ENCODE measurements at places on chromosomes 2 and 18.

DNA sequence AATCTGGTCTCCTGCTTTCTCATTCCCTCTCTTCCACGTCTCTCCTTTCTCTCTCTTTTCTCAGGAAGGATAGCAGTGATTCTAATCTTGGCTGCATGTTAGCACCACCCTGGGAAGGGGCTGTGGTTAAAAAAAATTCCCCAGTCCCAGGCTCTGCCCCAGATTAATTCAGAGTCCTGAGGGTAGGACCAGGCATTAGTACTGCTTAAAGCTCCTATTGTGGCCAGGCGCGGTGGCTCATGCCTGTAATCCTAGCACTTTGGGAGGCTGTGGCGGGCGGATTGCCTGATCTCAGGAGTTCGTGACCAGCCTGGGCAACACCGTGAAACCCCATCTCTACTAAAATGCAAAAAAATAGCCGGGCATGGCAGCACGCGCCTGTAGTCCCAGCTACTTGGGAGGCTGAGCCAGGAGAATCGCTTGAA lies 35.4 kb upstream of the EML4 start:
- DNase-seq, result no peak

GRCh38 chr2:188444106-188444835 lies 152.6 kb downstream of the GULP1 start:
- DNase-seq, result no peak

GRCh38 chr18:65035701-65036100 lies 715.1 kb upstream of the CDH7 start:
- DNase-seq, result no peak

- no peak for DNase-seq
These were observed 6.4 kb upstream of the ATP9B start for GRCh38 chr18:79062806-79063205.

DNA sequence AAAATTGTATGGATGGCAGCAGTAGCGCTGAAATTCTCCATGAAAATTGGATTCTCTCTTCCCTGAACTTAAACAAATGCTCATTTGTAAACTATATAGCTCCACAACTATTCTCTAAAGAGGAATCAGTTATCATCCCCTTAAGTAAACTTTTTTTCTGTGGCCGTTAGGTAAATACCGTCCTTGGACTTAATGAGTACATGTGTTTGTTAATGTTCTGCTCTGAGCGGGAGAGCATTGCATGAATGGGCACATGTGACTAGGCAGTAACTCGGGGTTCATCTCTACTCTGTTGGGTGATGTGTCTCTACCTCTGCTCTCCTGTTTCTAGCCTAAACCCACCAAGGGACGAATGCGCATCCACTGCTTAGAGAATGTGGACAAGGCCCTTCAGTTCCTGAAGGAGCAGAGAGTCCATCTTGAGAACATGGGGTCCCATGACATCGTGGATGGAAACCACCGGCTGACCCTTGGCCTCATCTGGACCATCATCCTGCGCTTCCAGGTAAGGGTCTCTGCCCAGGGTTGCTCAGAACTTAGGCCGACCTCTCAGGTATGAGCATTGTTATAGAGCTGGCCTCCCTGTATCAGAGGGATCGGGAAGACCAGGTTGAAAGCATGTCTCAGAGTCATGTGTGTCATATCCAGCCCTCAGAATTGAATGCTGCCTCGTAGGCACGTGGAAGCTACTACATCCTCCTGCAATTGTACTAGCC lies 111.5 kb upstream of the EML6 start:
- DNase-seq, result no peak

DNA sequence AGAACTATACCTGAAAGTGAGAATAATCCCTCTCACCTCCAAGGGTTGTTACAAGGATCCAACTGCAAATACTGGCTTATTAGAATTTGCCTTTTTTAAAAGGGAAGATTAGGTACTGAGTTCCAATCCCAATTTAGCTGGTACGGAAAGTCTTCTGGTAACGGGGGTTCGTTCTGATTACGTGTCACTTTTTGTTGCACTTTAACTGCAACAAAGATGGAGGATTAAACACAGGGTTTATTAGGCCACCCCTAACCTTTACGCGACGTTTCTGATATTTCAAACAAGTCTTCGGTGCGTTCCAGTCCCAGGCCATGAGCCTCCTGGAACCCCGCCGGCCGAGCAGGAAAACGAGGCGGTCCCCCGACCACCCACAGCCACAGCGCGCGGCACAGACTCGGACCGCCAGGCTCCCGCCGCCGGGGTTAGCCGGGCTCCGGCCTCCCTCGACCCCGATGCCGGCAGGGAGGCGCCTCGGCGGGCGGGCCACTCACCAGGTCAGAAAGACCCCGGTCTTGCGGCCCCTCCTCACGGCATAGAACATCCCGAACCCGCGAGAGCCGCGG lies 411 bp downstream of the RNASEH1 start:
- DNase-seq, result no peak

DNA sequence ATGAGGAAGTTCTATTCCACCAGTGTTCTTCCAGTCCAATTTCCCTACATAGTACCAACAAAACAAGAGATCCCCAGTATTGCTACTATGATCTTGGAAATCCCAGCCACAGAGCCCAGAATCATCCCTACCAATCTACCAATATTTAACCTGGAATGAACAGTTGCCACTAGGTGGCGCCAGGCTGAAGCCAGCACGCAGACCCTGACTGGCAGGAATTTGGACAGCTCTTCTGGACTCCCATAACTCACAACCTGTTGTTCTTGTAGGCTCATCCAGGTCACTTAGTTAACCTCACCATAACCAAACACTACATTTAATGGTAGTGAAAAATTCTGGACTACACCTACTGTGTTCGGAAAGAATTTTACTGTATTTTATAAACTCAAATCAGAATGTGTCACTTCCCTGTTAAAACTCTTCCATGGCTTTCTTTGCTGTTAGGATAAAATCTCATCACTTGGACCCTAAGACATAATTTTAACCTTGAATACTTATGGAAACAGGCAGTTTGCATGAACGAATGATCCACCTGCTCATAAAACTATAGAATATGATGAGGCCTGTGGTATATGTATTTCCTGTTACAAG lies 59.8 kb upstream of the SLC38A11 start:
- peak; percentile 44 for DNase-seq

GRCh38 chr2:217880891-217881290 lies 121.9 kb downstream of the TNS1 start:
- DNase-seq, result no peak

DNA sequence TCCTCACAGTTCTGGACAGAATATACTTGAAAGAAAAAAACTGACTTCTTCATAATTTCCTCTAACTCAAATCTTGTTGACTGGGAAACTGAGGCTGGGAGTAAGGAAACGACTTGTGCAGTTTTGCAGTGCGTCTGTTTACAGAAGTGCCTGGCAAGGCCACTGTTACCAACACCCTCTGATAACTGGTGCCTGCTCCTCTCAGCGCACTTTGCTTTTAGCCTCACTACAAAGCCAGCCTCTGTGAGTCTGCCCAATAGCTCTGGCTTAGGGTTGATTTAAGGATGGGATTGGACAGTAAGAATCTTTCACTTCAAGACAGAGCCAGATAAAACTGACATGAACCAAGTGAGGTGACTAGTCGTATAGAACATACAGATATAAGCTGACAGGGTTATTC lies 410.8 kb downstream of the PTPRM start:
- no peak for DNase-seq

GRCh38 chr2:30681022-30681421 lies 126.2 kb downstream of the CAPN13 start:
- no peak for DNase-seq

GRCh38 chr2:8479298-8479697 lies 202.6 kb upstream of the ID2 start:
- no peak for DNase-seq

DNA sequence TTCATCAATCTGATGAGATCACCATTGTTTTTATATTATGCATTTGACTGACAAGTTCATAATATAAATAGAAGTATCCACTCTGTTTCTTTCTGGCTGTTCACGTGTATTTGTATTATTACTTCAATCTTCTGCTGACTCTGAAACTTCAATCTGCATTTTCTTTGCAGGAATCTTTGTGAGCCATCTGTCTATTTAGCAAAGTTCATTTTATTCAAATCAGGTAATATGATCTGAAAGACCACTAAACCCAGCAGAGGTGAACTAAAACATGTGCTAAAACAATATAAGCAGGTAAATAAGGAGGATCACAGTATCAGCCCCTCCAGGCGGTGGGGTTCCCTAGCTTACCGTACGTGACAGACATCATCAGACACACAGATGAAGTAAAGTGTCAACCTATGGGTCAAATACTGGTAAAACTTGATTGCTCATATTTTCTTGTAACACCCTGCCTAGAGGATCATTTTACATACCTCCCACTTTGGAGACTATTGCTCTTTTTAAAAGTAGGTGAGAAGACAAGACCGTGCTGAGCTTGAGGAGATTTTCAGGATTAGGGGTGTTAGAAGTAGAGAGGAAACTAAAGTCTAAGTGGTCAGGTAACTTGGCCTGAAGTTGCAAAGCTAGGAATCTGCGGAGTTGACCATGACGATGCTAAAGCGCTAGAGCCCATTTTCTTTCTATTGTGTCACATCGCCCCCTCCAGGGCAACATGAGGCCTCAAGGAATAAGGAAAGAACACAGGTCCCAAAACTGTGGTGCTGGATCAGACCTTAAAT lies 9.0 kb downstream of the DTNB start:
- no peak for DNase-seq

GRCh38 chr2:159620796-159621195 lies 4.4 kb upstream of the BAZ2B start:
- peak; percentile 75 for DNase-seq

GRCh38 chr2:221399183-221399582 lies 172.9 kb downstream of the EPHA4 start:
- no peak for DNase-seq

GRCh38 chr2:32947484-32948143 lies 861 bp downstream of the LTBP1 start:
- DNase-seq, result no peak

DNA sequence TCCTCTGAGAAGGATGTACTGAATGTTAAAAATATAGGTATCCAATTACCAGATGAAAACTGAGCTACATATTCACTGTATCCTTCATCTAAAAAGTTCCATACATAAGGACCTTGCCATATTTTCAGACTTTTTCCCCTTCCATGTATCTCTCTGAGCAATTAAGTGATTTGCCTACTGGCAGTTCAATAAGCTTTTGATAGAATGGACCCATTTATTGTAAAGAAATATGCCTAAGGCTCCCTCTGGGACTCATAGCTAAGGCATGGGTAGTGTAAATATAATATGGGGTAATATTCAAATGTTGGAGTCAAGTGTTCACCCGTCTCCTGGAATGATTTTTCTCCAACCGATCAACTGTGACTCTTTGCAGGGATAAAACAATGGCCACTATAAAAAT lies 135.4 kb upstream of the FSHR start:
- DNase-seq, result no peak

DNA sequence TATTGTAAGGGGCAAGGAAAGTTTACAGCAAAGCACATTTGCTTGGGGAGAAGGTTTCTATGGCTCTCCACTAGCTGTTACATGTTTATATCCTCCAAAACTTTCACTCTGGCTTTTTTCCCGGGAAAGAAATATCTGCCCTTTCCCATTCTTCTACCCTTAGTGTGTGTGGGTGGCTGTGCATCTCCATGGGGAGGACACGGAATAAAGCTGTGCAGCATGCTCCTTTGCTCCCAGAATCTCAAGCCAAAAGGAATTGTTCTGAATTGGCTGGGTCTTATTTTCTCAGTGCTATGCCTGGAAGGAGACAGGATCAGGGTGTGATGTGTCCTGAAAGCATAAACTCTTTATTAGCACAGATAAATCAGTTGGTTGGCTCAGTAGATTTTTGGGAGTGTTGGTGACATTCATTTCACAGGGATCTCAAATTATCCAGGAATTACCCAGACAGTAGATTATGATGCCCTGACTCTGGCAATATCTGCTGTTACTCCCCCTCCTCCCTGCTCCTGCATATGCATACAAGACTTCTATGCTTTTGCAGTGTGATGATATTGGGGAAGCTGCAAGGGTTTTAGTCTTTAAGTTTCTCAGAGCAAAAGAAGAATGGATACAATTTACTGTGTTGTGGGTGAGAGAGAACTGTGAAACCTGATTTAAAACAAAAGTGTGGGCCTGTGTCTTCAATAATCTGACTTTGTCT lies 63.1 kb downstream of the PARD3B start:
- no peak for DNase-seq

GRCh38 chr2:229084447-229084846 lies 186.6 kb downstream of the PID1 start:
- DNase-seq, result no peak

DNA sequence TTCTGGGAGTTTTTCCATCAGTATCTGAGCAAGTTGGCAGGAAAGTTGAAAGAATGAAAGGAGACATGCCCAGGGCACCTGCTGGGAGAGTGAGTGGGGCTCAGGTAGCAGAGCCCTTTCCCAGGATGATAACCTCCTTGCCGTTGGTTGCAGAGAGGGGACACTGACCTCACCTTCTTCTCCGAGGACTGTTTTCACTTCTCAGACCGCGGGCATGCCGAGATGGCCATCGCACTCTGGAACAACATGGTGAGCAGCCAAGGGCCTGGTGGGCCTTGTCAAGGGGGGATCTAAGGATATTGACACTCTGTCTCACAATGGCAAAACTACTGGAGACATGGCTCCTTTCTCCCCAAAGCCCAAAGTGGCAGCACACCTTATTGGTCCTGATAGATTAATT lies 118.8 kb upstream of the PPP1CB start:
- DNase-seq, result no peak

DNA sequence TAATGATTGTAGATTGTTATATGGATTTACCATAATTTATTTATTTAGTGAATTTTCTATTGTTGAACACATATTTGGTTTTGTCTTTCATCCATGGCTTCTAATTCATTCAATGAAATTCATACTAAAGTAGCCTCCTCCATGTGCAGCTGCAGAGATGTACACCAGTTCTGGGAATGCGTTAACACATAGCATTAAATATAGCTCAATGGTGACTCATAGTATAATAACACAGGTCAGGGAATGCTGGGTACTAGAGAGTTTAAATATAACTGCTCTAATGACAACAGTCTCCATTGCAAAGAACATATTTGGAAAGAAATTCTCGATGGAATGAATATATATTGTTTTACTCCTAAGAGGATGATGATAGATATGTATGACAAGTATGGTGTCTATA lies 1190.2 kb upstream of the NRXN1 start:
- no peak for DNase-seq

- DNase-seq, result no peak
These were observed 79.0 kb downstream of the CCDC150 start for GRCh38 chr2:196718419-196719109.

- DNase-seq, result no peak
These were observed 30.4 kb downstream of the MTERF4 start for GRCh38 chr2:241071677-241072111.

Data from AML-193 (cell line).